ENCODE measurements at places on chromosomes 2 and 18.

GRCh38 chr2:96402591-96402990, 67.0 kb downstream of the NCAPH start:
- DNase-seq: no peak

- DNase-seq: no peak
Measured at GRCh38 chr2:175579646-175580045, 398.1 kb upstream of the ATP5MC3 start.

- DNase-seq: peak; percentile 77
Measured at GRCh38 chr2:23532391-23533337, 147.7 kb downstream of the KLHL29 start.

GRCh38 chr2:217941886-217942728, 60.7 kb downstream of the TNS1 start:
- no peak for DNase-seq

- DNase-seq: no peak
Measured at GRCh38 chr2:40488927-40489677, 37.2 kb upstream of the SLC8A1 start.

GRCh38 chr18:59994357-59994756, 94.6 kb downstream of the PMAIP1 start:
- no peak for DNase-seq

- no peak for DNase-seq
Measured at GRCh38 chr2:100043081-100043890, 99.1 kb downstream of the AFF3 start.

DNA sequence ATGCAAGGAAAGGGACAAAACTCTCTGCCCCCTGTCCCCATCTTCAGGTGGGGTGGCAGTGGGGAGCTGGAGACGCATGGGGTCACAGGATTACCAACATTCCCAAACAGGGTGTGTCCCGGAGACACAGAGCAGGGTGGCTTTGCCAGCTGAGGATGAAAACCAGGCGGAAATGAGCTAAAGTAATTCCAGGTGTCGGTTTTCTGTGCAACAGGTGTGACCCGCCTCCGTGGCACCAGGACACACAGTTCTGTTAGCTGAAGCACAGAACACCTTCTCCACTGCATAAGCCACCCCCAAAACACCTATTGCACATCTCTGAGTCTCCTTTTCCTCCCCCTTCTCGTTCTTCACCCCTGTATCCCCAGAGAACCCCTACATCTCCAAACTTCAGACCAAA, 122.7 kb upstream of the GLI2 start:
- DNase-seq: no peak

GRCh38 chr2:212227755-212228154, 310.8 kb downstream of the ERBB4 start:
- DNase-seq: no peak

- no peak for DNase-seq
Measured at GRCh38 chr2:161402297-161402696, 13.8 kb upstream of the TBR1 start.

- no peak for DNase-seq
Measured at GRCh38 chr2:100882645-100883613, 63.0 kb downstream of the NPAS2 start.

DNA sequence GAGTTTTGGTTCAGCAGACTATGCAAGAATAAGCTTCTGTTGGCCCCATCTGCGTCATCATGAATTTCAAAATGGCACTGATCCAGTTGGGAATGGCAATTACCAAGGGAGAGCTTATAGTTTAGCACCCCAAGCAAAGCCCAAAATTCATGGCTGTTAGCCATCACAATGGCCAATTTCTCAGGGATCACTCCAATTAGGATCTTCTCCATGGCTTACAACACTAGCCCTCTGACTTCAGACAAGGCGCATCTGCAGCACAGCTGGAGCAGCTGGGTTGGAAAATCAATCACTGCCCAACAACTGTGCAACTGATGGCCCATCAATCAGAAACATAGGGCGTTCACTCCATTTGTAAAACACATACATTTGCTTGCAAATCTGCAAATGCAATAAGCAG, 273.6 kb downstream of the SRBD1 start:
- peak; percentile 82 for DNase-seq

- no peak for DNase-seq
Measured at GRCh38 chr2:158753641-158754611, 41.2 kb upstream of the DAPL1 start.

DNA sequence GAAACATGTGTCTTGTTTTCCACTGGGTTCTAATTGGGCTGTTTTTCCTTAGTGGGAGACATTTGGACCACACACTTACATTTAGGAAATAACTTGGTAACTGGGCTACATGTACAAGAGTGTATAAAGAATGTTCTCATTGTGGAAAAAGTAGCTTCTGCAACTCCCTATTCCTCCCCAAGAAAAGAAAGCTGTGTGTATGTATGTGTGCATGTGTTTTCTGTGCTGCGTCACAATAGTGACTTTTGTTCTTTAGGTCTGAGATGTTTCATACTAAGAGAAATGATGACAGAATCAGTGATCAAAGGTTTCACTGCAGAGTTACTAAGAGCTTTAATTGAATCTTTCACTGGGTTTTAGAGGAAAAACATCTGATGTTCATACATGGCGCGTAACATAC, 82.7 kb downstream of the TANC1 start:
- no peak for DNase-seq

DNA sequence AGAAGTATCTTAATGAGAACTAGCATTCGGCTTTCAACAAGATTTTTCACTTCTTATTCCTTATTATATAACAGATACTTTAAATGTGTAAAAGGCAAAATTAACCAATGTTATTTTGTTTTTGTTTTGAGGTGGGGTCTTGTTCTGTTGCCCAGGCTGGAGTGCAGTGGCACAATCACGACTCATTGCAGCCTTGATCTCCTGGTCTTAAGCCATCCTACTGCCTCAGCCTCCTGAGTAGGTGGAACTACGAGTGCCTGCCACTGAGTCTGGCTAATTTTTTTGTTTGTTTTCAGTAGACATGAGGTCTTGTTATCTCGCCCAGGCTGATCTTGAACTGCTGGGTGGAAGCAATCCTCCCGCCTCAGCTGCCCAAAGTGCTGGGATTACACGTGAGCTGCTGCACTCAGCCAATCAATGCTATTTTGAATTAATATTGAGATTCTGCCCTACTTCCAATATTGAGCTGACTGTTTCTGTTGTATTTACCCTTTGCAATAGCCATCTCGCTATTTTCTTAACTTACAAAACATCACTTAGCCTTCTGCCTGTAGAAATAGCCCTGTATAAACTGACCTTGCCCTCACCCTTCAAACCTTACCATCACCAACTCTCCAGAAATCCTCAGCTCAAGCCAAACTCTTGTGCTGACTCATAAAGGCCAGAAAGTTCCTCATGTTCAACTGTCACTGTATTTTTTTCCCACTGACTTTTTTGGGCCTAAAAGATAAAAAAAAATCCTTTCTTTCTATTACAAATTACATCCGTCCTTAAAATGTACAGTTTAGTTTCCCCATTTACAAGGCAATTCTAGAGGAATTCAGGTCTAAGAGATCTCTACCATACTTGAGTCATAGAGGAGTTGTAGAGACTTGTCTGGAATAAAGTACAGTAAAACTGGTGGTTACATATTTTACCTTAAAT, 94.3 kb downstream of the OLA1 start:
- no peak for DNase-seq

DNA sequence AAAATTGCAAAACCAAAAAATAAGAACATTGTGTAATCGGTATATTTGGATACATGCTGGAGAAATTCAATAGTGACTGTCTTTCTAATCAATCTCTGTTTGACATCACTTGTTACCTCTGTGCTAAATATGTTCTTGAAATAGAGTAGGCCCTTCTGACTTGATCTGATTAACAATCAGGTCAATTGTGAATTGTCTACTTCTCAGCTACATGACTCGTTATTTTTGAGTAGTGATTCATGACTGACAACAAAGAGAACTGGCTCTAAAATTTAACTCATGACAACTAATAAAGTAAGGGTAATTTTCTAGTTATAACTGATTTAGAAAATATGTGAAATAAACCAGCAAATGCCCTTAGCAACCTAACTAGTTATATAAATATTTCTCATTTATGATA, 312.1 kb downstream of the TMX3 start:
- DNase-seq: no peak

DNA sequence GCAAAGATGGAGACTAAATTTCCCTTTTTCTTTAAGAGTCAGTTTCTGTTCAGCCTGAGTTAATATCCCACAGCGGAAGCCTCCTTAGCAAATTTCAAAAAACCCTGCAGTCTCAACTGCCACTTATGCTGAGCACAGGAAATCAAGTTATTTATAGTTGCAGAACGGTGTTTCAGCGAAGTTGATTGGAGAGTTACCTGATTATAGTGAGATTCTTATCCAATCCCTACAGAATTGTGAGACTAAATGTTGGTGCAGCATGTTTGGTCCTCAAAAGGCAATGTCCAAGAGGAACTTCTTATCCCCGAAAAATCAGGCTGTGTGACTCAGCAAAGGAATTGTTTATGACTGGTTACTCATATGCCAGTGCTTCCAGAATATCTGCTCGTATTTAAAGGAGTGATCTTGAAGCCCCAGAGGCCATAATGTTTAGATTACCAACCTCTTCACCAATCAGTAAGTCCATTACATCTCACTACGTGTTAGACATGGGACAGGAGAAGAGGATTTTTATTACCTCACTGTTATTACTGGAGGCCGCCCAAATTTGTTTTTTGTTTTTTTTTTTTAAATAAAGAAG, 67.9 kb downstream of the LRRFIP1 start:
- no peak for DNase-seq

DNA sequence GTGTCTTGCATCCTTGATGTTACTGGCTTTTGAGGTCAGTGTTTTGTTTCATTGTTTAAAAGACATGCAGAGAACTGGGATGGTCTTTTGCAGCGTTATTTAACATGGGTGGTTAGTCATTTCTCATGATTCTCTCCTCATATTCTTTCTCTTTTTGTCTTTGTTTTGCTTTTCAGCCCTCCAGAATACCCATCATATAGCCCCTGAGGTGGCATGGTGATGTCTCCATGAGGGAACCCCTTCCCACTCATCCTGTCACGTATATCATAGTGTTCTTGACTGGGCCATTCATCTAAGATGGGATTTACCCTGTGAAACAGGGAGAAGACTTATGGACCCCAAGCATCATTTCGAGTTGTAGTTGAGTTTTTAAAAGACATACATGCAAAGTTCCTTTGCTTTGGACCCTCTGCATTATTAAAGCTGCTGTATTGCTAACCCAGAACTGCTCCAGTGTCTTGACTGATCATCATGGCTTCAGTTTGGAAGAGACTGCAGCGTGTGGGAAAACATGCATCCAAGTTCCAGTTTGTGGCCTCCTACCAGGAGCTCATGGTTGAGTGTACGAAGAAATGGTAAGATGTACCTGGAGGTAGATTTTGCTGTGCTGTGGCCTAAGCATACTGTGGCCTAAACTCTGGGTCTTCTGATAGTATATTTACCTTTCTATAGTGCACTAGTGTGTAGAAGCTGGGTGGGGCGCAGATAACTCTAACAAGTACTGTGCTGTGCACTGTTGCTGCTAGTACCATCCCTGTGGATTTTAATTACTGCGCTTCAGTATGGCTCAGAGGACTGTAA, 1.4 kb downstream of the EHBP1 start:
- no peak for DNase-seq

GRCh38 chr2:176679061-176679669, 409.9 kb downstream of the MTX2 start:
- no peak for DNase-seq

DNA sequence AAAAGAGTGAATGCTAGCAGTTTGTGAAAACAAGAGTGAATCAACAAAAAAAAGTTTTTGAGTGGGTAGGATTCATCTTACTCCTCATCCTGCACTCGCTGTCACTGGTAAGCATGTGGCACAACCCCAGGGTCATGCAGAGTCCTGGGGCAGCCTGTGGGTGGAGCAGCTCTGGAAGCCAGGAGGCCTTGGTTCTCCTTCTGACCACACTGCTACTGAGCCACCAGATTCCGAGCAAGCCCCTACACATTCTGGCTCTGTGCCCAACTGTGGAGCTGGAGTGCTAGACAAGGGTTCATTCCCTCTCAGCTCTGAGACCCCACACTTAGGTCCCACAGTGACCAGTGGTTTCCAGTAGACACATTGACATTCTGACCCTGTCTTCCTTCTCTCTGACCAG, 670.6 kb downstream of the BCL11A start:
- no peak for DNase-seq

DNA sequence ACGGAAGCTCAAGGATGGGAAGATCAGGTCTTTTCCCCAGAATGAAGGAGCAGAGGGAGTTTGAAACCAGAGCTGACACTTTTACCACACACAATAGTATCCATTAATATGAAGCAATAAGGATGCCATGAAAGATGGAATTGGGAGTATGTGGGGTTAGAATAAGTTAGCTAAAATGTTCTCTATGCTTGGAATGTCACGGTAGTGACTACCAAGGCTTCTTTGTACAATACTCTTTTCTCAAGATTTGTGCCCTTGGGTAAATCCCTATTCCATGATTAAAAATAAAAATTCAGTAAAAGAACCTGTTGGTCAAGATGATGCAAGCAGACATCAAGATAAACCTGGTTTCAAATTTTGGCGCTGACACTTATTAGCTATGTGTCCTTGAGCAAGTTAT, 75.0 kb downstream of the NRXN1 start:
- no peak for DNase-seq

GRCh38 chr2:39246382-39246980, 2.7 kb upstream of the CDKL4 start:
- DNase-seq: no peak

- no peak for DNase-seq
Measured at GRCh38 chr2:177242121-177242987, 22.2 kb downstream of the NFE2L2 start.

- DNase-seq: no peak
Measured at GRCh38 chr2:18067588-18068384, 189.3 kb downstream of the KCNS3 start.

- DNase-seq: no peak
Measured at GRCh38 chr2:46274586-46274985, 22.6 kb upstream of the EPAS1 start.

- DNase-seq: no peak
Measured at GRCh38 chr2:202609381-202610145, 25.2 kb upstream of the FAM117B start.

DNA sequence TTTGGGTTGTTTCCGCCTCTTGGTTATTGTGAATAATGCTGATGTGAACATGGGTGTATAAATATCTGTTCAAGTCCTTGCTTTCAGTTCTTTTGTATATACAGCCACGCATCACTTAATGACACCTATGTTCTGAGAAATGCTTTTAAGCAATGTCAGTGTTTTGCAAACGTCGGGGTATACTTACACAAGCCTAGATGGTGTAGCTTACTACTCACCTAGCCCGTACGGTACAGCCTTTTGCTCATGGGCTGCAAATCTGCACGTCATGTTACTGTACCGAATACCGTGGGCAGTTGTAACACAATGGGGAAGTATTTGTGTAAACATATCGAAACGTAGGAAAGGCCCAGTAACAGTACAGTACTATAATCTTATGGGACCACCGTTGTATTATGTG, 12.4 kb downstream of the RALB start:
- no peak for DNase-seq

Data from left forelimb (tissue), 1 donor.